NCI-H1930 (cell line): ENCODE measurements at places on chromosomes 2 and 18.

- no peak for DNase-seq
Measured at GRCh38 chr2:88959480-88960204, 268.2 kb downstream of the RPIA start.

DNA sequence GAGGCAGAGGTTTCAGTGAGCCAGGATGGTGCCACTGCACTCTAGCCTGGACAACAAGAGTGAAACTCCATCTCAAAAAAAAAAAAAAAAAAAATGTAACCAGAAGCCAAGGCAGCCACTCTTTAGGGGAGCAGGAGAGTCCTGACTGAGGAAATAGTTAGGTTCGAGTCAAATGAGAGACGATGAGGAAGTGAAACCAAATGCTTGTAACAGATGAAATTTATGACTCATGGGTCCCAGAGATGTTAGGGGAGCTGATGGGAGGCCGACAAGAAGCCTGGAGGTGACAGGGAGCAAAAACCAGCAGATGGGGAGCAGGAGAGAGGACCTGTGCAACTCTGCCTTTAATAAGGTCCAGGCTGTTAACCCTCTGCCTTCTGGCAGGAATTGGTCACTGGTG is 756.1 kb upstream of the DDX18 start:
- DNase-seq: no peak

DNA sequence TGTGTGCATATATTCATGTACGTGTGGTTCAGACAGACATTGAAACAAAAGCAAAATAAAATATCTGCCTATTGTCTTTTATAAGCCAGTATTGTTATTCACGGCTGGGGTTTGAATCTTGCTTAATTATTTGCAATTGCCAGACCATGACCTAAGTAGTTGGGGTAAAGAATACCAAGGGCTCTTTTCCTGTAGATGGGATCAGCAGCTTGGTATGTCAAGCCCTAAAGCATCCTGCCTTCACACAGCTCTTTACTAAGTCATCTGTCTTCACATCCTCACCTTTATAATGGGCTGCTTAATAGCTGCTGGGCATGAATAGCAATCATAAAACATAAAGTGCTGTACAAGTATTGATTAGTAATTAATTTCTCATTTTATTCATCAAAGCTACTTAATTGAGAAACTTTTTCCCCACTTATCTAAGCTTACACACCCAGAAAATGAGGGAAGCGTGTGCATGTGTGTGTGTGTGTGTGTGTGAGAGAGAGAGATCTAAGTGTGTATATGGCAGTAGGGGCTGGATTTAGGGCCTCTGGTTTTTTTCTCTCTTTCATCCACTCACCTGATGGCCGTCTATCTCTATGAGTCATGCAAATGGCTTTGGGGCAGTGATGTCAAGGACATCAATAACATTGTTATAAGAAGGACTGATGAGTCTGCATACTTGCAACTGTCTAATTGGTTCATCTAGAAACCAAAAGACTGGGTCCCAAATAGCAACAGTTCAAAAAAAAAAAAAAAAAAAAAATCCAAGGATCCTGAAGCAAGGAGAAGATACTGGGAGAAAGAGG is 244.1 kb upstream of the TNP1 start:
- no peak for DNase-seq

- no peak for DNase-seq
Measured at GRCh38 chr2:48733067-48733503, 22.4 kb downstream of the LHCGR start.

DNA sequence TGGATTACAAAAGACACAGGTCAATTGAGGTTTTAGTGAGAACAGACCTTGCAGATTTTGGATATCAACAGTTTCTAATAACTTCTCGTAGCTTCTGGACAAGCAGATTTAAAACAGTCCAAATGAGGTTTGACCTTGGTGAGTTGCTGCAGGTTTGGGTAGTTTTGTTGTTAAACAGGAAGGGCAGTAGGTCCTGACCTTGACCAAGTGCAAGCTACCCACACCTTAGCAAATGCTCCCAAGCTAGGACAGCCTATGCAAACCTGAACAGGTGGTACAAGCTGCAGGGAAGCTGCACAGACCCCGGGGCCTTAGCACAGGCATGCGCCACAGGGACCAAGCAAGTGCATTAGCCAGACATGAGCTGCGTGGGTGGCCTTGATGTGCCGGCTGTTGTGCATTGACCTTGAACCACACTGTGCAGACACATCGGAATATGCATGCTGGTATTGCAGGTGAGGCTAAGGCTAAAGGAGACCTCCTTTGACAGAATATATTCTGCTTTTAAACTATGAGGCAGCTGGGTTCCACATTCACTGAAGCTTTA is 40.2 kb upstream of the AGAP1 start:
- DNase-seq: no peak

- DNase-seq: no peak
Measured at GRCh38 chr2:69013840-69014821, 1.2 kb downstream of the ANTXR1 start.

DNA sequence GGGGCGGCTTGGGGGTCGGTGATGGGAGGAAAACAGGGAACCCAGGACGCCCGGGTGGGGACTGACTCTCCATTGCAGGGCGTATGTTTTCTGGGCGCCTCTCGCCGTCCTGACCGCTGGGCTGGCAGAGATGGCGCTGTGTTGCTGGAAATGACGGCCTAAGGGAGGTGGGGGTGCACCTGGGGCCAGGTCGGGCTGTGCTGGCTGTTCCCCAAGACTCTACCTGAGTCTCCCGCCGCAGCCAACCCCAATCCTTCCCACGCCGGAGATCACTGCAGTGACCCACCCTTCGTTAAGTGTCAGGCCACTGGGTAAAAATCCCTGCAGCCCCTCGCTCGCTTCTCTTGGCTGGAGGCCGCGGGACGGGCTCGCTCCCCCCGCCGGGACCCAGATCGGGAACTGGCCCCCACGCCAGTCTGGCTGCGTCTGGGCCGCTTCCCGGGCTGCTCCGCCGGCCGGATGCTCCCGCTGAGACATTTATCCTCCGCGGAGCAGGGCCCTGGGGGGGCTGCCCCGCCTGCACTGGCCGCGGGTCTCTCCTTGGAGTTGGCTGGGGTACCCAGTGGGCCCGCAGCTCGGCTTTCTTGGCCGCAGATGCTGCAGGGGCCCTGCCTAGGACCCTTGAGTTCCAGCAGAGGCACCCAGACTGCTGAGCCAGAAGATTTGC is 7.8 kb upstream of the ARMC9 start:
- DNase-seq: no peak

DNA sequence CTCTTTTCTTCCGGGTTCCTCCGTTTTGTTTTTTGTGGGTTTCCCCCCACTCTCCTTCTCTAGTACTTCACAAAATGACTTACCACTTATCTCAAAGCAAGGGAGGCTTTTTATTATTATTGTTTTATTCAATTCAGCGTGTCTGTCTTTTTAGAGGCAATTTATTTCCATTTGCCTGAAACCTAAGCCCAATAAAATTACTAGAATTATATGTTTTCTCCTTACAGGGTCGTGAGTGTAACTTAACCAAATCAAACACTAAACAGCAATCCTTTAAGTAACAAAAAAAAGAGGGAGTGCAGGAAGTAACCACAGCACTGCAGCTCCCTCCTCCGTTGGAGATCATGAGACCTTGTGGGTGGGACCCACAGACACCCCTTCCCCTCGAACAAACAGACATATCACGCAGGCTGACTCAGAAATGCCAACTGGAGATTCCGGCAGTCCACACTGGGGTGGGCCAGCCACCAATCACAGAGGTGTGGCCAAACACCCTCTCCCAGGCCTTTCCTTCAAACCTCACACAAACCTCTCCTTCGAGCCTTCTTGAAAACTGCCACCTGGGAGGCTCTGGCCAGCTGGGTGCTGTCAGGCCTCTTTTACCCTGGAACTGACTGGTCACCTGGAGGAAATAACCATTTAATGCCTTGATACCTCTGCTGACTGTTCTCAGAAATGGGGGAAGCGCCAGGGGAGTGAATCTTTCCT is 207.1 kb upstream of the SMAD2 start:
- DNase-seq: no peak

DNA sequence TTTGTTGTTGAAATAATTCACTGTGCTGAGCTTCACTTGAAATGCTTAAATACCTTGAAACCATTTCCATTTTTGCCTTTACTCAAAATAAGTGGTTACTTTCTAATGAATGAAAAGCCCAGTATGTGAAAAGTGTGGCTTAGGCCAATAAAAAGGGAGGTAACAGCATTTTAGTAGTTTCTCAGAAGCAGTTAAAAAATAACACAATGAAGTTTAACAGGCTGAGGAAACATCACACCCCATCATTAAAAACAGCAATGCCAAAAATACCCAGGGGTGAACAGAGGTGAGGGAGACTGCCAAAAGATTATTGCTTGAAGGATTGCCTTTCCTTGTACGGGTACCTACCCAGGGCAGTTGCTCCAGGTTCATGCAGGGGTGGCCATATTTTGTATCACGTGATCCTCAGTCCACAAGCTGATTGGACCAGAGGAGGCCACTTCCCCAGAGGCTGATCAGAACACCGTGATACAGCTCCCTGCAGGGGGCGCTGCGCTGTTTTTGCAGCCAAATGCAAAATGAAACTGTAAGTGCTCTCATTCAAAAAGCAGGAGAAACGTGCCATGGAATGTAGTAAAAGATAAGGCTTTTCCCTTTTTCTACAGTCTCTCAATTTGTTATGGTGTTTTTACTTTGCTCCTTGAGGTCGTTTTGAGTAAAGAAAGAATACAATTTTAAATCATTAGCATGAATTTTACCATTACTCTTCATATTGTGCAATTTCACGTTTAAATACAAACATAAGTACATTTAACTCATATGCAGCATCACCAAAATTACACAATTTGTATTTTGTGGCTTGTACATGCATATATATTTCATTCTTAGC is 70.2 kb upstream of the SH3BP4 start:
- DNase-seq: peak; percentile 29

DNA sequence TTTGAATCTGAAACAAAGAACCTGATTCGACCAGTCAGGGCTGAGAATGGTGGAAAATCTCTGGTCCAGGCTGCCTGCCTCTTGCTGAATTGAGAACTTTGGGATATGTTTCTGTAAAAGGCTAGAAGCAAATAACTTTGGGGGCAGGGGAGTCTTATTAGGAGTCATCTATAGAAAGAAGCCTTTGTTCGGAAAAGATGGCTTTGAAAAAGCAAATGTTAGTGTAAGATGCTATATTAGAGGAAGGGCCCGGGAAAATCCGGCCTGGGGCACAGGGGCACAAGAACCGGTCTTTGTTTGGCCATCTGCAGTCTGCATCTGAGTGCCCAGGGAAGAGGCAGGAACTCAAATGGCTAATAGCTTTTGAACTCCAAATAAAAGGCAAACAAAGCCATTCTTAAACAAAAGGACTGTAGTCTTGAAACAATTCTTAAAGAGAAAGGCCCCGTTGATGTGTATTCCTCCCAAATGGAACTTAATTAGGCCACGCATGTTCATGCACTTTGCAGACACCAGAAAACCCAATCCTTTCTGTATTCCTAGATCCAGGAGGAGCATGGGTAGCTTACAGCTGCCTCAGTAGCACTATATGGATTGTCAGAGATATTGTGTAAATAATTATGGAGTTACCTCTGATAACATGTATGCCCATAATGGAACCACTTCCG is 180.0 kb upstream of the ARL4C start:
- DNase-seq: no peak

DNA sequence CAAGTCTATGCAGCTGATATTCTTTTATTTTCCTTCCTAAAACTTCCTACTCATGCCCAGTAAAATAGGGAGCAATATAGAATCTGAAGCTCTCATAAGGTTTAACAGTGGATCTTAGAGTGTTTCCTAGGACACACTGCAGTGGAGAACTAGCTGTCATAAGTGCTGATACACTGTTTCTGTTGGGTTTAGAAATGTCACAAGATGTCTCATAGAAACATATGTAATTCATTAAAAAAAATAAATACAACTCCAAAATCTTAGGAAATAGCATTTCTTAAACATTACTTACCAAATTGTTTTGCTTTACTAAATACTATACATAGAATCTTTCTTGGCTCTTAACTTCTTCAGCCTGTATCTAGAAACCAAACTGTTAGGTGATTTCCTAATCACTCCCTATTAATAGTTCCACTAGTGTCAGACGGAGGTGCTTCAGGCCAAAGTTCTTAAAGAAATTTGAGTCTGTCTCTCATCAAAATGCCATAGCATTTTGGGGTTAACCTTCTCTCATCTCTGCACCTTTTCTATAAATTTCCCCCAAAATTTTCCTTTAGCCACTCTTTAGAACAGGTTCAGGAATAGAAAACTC is 93.7 kb downstream of the CERKL start:
- no peak for DNase-seq
